ENCODE measurements at places on chromosomes 4 and X. TPM values are rescaled to one million over a fixed set of nuclear protein-coding genes. Genes with fewer than 3 reads are reported as not detected.

EDNRA gene
- total RNA-seq = 7.4 TPM

PRAF2 gene
- 2.8 TPM for total RNA-seq

GLRB gene
- 0.27 TPM for total RNA-seq

VSIG4 gene
- total RNA-seq = 15.1 TPM

CRLF2 gene
- not detected for total RNA-seq

EREG gene
- total RNA-seq = not detected

VAMP7 gene
- total RNA-seq = 16.5 TPM

SLC10A4 gene
- not detected for total RNA-seq

F8A3 gene
- 13.3 TPM for total RNA-seq

CENPI gene
- 2.5 TPM for total RNA-seq

SLC39A8 gene
- total RNA-seq = 12.1 TPM

AFF2 gene
- not detected for total RNA-seq

ZFP42 gene
- not detected for total RNA-seq

SLC7A11 gene
- 0.80 TPM for total RNA-seq

GRIPAP1 gene
- total RNA-seq = 66.8 TPM

CHRDL1 gene
- 9.4 TPM for total RNA-seq

MAGEC3 gene
- total RNA-seq = not detected

EGFL6 gene
- not detected for total RNA-seq
